ENCODE measurements at places on chromosomes 1 and 21.

- DNase-seq, result no peak
These were observed 10.9 kb downstream of the SEMA4A start for GRCh38 chr1:156164125-156164831.

- no peak for DNase-seq
These were observed 47.4 kb downstream of the RGS7 start for GRCh38 chr1:241309651-241310050.

- no peak for DNase-seq
These were observed 198.6 kb downstream of the ADGRL2 start for GRCh38 chr1:81999364-81999763.

DNA sequence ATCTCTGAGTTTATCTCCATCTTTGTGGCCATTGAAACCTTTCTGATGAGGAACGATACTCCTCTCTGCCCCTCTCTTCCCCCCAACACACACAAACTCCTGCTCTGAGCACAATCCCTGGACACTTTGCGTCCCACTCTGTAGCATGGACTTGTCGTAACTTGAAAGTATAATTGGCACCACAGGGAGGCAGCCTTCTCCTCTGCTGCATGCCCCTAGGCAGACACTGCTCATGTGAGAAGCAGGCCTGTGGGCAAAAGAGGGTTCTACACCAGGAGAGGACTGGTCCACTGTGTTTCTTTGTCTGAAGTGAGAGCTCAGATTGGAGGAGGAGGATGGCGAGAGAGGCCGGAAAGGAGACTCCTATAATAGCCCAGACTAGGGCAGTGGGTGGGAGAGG, 3.8 kb upstream of the PARS2 start:
- DNase-seq, result no peak

DNA sequence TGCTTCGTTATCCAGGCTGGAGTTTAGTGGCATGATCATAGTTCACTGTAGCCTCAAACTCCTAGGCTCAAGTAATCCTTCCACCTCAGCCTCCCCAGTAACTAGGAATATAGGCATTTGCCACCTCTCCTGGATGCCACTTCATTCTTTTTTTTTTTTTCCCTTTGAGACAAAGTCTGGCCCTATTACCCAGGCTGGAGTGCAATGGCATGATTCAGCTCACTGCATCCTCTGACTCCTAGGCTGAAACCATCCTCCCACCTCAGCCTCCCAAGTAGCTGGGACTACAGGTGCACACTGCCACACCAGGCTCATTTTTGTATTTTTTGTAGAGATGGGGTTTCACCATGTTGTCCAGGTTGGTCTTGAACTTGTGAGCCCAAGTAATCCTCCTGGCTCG, 19.3 kb downstream of the OSBPL9 start:
- no peak for DNase-seq

DNA sequence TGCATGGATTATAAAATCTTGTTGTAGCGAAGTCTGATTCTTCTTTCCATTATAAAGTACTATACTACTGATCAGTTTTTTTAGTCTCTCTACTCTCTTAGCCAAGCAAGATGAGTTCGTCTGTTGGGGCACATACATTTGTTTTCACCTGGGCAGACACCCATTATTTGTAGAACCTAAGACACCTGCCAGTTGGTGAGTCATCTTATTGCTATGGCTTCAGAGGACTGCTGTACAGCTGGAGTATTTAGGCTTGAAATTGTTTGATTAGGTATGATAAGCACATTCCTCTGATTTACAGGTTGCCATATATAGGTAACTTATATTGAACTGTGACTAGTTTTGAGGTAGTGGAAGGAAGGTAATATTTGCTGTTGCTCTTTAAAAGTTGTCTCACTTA, 17.2 kb downstream of the RBM15 start:
- no peak for DNase-seq

GRCh38 chr21:33018707-33019465, 6.8 kb upstream of the OLIG2 start:
- no peak for DNase-seq

- no peak for DNase-seq
These were observed 1.6 kb downstream of the SLC44A3 start for GRCh38 chr1:94821636-94822305.

DNA sequence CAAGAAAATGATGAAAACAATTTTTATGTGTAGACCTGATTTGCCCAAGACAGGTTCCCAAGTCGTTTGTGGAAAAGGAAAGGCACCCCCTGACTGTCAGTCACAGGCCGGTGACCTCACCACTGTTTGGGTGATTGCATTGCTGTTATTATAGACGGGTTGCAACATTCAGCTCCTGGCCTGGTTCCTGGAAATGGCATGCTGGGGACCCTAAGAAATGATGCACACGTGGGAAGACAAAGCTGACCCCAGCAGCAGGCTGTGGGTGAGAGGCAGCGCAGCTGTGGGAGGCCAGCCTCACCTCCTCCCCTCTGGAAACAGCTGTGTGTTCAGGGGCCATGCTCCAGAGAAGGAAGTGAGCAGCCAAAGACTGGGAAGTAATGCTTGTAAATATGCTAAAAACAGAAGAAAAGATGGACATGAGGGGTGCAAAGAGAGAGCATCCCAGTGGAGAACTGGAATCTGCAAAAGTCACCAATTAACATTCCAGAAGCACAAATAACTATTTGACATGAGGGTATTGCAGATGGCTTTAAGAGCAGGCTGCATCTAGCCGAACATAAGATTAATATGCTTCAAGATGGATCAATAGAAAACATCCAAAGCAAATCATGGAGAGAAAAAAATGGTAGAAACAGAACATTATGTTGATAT, 23.4 kb upstream of the ABCG1 start:
- no peak for DNase-seq

All from activated CD4-positive, alpha-beta T cell treated with anti-CD3 and anti-CD28 coated beads, Interleukin-2, amount 50 U/mL, for 4 hours (primary cell).